ENCODE measurements at places on chromosomes 5 and 9.
A peak's percentile ranks its signal among the peaks of the same experiment; 100 is the strongest.

DNA sequence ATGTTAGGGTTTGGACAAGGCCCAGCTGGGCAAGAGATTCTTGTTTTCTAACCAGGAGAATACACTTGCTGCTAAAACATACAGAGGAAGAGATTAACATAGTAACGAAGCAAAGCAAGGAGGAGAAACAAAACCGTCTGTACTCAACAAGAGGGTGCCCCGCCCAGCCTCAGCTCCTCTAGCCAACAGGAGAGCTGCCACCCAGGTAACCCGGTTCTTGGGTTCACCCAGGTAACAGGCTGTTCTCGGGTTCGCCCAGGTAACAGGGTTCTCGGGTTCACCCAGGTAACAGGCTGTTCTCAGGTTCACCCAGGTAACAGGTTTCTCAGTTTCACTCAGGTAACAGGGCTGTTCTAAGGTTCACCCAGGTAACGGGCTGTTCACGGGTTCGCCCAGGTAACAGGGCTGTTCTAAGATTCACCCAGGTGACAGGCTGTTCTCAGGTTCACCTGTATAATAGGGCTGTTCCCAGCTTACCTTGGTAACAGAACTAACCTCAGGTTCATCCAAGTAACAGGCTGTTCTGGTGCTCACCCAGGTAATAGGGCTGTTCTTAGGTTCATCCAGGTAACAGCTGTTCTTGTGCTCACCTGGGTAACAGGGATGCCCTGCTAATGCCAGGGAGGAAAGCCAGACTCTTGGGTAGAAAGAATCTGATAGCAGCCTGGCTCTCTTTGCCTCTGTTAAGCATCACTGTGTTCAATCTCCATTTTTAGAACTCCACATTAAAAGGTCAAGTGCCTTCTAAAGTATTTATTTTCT is 271.6 kb downstream of the SYK start:
- DNase-seq, result no peak

DNA sequence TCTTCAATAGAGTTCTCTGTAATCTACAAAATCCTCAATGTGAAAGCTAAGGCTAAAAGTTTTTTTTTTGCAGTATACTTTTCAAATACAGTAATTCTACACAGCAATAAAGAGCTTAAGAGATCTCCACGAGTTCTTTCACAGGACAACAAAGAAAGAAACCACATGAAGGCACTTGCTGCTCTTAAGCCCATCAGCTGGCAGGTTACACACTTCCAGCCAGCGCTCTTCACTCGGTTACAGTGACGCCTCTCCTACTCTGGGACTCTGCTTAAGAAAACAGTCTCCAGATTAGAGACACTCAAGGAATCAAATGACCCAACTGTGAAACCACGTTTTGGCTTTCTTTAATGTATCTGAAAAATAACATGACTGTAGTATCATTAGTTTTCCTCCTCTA is 85.0 kb downstream of the ROR2 start:
- no peak for DNase-seq

GRCh38 chr5:17121776-17122175 is 95.7 kb upstream of the BASP1 start:
- DNase-seq, result no peak

DNA sequence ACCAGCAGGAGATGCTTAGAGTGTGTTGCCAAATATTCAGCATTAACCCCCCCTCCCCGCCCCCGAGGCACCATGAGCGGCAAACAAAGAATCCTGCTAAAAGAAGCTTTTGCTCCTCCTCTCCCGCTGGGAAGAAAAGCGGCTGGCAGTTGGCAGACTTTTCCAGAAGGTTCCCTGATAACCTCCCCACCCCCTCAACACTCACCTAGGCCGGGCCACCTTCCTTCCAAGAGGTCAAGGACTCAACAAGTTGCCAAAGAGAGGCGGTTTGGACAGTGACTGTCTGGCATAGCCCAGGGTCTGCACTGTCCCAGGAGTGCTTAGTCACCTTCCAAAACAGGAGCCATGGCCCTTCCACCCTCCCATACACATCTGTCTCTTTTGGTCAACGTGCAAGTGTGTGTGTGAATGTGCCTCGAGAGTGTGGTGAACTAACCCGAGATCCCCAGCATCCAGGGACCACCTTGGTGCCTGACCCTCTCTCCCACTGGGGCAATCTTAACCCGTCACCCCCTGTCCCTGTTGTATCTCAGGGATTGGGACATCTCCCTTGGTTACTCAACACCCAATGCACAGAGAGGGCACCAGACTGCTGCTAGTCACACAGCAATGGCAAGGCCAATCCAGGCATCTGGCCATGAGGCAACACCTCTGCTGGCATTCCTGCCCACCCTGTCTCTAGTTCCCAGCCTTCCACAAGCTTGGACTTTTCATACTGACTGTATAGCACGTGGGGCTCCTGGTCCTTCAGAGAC is 18.9 kb downstream of the CAMK2A start:
- no peak for DNase-seq

- peak; percentile 58 for DNase-seq
Observed at GRCh38 chr9:127776195-127776923, 2.1 kb downstream of the SH2D3C start.

- DNase-seq, result no peak
Observed at GRCh38 chr9:115495052-115495635, 377.2 kb upstream of the TNC start.

GRCh38 chr5:5116956-5117355 is 23.2 kb upstream of the ADAMTS16 start:
- no peak for DNase-seq

- DNase-seq, result no peak
Observed at GRCh38 chr9:106868087-106868486, 5.1 kb downstream of the ZNF462 start.

DNA sequence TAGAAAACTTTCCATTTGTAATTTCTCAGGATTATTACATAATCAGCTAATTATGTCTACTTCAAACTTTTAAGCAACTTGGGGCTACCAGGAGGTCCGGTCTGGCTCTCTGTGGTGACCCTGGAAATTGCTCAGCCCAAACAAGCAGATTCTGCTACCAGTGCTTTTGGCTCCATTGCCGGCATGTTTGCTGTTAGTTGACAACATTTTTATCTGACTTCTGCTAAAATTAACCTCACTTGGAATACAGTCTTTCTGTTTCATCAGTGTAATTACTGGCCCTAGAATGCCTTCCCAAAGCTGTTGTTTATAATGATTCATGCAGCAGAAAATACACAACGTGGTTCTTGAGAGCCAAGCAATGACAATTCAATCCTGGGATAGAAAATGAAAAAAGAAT is 38.5 kb upstream of the FAM81B start:
- DNase-seq, result no peak

DNA sequence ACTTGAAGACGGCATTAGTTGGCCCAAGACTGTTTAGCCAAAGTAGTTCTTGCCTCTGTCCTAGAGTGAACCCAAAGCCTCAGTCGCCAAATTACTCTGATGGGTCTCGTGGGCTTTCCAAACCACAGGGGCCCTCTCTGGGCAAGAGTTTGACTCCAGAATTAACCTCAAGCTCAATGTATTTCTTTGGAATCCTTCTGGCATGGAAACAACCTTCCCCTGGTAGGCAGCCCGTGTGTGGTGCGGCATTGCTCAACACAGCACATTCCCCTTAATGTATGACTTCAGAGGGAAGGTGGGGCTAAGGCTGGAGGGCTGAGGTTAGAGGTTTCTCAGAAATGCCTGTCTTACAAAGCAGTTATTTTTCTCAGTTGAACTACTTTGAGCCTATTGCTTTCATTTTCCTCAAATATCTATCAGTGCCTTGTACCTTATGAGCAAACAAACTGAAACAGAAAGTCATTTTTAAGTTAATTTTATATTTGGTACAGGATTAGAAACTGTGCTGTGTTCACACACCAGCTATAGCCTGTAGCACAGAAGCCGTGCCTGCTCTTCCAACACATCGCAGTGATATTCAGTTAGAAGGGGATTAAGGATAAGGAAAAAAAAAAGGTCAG is 123.9 kb upstream of the HAPLN1 start:
- no peak for DNase-seq

DNA sequence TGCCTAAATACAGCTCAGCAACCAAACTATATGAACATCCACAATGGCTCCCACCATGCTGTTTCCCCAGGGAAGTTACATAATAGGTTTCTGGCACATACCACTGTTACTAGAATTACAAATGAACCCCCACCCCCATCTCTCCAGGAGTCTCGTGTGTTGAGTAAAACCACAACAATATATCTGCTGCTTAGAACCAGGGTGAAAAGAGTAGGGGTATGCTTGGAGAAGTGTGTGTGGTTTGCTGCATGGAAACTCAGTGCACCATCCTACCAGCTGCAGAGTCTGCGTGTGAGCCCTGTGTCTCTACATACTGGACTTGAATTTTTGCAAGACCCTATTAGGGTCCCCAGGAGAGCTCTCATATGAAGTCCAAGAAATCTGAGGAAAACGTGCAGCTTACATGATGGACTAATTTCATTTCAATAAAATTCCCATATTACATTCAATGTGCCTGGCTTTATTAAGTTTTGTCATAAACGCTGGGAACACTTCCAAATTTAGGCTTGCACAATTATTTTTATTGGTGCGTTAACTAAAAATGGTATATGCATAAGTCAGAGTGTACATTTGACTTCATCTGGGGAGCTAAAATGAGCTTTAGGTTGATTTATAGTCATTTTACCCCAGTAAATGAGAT is 104.5 kb upstream of the NFIB start:
- no peak for DNase-seq

DNA sequence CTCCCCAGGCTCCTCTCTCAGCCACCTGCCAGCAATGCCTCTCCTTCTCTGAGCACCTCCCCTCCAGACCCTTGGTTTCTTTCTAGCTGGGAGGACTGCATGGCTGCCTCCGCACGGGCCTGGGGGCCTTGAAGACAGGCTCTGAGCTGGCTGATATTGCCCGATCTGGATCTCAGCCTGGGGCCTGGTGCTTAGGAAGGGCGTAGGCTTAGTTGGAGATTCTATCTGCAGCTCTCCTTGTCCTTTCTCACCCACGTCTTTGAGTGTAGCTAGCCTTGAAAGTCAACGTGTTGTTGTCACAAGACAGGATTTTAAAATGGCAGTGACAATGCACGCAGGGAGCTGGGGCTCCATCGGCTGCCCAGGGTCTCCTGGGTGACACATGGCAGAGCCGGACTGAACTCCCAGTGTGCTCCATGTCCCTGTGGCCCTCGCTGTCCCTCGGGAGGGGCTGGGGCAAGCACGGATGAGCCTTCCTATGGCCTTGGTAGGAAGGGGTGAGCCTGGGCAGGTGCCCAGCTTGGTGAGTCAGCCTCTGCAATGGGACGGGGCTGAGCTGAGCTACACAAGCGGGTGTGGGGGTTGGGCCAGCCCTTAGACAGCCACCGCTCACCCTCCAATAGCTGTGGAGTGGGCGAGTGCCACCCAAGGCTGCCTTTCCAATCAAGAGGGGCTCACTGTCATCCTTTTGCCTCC is 9.4 kb downstream of the ADAMTSL2 start:
- DNase-seq, result no peak

DNA sequence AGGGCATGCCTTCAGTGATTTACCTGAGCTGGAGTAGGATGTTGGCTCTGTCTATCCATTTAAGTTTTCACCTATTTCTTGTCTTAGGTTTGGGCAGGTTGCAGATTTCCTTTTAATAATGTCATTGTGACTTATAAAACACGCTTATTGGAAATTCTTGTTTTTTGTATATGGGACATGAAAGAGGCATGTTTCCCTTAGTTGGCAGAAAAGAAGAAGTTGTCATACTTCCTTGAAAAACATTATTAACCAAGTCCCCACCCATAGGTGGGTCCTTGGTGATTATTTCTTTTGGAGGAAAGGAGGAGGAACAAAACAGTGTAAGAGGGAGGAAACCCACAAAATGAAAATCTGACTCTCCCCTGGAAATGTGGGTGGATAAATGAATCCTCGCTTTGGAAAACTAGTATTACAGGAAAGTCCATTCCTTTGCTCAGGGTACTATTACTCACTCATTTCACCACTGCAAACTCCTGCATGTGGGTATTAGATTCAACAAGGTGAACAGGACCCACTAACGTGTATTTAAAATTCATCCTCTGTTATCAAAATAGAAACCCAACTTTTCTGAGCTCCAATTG is 9.3 kb downstream of the CER1 start:
- DNase-seq, result no peak

GRCh38 chr9:105425816-105426433 is 21.9 kb upstream of the FSD1L start:
- no peak for DNase-seq

- DNase-seq, result no peak
Observed at GRCh38 chr5:19492861-19493260, 495.1 kb downstream of the CDH18 start.

DNA sequence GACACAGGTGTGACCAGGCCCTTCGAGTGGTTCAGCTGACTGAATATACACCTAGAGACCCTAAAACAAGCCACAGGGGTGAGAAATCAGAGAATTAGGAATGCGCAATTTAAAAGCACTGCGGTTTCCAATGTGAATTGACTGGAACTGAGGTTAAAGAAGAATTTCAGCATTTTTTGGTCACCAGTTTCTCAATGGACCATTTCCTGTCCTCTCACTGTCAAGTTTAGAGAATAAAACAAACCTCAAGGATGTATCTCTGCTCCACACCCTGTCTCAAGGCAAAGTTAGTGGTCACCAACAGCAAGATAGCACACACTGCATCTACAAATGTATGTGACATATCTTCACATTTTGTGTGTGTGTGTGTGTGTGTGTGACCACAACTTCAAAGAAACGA is 143.8 kb upstream of the MAP3K1 start:
- DNase-seq, result no peak

DNA sequence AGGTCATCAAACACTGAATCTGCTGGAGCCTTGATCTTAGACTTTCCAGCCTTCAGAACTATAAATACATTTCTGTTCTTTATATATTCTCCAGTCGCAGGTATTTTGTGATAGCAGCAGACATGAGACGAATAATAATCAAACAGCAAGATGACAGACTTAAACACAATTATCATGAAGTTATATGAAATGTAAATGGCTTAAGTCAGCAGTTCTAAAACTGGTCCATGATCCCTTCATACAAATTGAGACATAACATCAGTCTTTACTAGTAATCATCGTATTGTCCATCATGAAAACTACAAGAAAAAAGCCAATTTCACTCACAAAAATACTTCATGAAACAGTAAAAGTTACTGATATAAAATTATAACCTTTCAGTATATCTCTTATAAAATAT is 101.8 kb downstream of the ZDHHC21 start:
- DNase-seq, result no peak

DNA sequence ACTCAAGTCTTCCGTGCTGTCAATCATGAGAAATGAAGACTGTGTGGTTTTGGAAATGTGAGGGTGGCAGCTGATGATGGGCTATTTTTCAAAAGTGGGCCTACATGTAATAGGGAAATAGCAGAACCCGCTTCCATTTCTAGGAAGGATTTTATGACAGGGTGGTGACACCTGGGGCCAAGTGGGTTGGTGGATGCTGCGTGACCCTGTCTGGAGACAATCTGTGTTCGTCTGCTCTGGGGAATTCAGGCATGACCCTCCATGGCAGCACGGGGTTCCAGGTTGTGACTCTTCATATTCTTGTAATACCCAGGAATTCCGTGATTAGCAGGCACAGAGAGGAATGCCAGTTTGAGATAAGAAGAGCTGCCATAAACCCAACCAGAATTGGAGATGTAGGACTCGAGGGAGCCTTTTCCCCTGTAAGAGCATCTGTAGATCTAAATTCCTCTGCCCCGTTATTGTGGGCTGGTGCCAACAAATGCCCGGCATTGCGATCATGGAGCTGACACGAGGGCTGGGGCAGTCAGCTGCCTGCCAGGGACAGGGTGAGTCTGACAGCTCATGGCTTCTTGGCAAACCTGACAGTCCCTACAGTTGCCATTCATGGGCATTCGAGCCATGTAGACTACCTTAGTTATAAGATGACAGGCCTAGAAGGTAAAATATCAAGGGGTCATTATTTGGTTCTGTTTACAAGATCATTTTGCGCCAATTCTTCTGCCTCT is 279.7 kb downstream of the GADD45G start:
- DNase-seq, result no peak
